Activated CD4-positive, alpha-beta T cell treated with anti-CD3 and anti-CD28 coated beads, Interleukin-2, Interleukin-6, amounts not matched to agents 100 ng/mL and 50 ng/mL, durations not matched to agents 16 hours and 8 hours (primary cell): ENCODE measurements at places on chromosomes 2 and 18.

DNA sequence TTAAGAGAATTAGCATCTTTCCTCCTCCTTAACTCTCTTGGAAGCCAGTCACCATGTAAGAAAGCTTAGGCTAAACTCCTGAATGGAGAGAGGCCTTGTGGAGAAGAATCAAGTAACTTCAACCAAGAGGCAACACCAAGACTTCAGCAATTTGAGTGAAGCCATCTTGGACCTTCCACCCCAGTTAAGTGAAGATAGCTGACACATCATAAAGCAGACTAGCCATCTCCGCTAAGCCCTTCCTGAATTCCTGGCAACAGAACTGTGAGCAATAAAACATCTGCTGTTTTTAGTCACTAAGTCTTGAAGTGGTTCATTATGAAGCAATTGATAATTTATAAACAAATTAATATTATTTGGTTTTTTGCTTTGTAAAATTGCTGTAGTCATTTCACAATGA is 1.5 kb upstream of the ZNF397 start:
- no peak for DNase-seq

GRCh38 chr2:196259507-196260481 is 88.4 kb upstream of the STK17B start:
- DNase-seq, result peak; percentile 77

DNA sequence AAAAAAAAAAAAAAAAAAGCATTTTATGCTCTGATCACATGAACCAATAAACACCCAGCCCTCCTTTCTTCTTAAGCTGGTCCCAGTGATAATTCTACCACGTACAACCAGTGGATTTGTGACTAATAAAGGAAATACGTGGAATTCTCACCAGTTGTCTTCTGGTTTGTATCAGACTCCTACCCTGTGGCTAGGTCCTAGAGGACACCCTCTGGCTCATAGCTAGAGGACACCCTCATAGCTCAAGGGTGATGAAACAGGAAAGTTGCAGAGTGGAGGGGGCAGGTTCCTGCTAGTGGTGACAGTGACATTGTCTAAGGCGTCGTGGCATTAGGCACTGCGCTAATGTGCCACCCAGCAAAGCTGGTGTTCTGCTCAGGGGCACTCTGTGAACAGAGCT is 167.8 kb downstream of the BCL11A start:
- no peak for DNase-seq

DNA sequence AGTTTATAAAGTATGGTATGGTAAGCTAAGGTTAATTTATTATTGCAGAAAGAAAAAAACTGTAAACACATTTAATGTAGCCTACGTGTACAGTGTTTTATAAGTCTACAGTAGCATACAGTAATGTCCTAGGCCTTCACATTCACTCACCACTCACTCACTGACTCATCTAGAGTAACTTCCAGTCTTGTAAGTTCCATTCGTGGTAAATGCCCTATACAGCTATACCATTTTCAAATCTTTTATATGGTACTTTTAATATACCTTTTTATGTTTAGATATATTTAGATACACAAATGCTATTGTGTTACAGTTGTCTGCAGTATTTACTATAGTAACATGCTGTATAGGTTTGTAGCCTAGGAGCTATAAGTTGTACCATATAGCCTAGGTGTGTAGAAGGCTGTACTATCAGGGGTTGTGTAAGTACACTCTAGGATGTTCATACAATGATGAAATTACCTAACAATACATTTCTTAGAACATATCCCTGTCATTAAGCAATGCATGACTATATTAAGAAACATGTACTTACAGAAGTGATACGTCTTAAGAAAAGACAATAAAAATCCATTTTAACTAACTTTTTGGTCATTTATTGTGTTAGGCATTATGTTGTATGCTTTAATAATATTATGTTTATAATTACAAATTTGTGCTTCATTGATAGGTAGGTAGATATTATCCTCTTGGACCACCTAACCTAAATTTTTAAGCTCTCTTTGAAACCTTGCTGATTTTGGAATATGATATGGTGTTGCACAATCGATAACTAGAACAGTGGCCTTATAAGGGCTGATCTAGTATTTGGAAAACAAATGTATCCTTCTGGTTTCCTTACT is 51.9 kb downstream of the VRK2 start:
- DNase-seq, result no peak

DNA sequence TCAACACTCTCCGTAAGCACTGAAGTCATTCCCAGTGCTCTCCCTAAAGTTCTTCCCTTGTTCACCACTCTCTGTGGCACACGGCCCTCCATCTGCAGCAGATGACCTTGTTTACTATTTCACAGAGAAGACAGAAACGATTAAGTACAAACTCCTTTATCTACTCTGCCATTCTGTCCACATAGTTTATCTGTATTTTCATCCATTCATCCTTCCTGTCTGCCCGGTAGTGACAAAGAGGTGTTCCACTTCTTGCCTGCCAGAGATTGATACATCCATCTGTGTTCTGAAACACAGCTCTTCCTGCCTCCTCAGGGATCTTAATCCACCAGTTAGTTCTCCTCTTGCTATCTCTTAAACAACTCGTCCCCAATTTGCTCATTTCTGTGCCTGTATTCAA is 77.9 kb upstream of the CD226 start:
- DNase-seq, result no peak

DNA sequence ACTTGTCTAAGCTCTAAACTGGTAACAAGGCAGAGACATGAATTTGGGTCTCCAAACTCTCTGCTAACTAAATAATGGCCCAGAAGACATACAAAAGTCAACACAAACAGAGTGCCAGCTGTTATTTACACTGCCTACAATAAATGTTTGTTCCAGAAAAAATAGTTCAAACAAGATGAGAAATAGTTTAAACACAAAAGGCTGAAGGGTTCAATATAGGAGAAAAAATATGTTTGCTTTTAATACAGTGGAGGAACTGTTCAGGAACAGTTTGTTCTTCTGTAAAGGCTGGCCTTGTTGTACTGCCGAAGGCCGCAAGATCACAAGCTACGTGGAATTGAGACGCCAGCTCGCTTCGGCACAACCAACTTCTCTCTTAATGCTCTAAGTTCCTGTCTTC is 74.6 kb downstream of the AFF3 start:
- no peak for DNase-seq

DNA sequence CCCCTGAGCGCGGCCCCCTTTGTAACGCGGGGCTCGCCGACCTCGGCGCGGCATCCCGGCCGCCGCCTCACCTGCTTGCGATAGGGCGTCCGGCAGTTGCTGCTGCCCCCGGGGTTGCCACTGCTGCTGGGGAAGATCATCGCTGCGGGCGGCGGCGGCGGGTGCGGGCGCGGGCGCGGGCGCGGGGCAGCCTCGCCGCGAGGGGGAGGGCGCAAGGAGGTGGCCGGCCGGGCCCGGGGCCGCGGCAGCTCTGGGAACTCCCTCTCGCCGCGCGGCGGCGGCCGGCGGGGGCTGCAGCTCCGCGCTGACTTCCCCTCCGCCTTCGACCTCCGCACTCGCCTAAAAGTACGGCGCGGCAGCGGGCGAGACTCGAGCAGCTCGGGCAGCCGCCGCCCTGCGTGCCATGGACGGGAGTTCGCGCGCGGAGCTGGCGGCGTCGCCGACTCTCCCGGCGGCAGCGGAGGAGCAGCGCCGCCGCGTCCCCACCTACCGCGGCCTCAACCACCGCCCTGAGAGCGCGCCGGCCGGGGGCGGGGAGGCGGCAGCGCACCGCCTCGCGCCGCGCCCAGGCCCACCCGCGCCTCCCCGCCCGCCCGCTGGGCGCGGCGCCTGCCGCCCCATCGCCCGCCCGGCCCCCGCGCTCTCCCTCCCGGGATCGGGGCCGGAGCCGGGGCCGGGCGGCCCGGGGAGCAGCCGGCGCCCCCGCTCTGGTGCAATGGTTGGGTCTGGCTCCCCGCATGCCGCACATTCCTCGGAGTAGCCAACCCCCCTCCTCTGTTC is 86.0 kb downstream of the RBMS1 start:
- peak; percentile 60 for DNase-seq

GRCh38 chr18:41462946-41463345 is 492.1 kb upstream of the PIK3C3 start:
- no peak for DNase-seq

- peak; percentile 89 for DNase-seq
Observed at GRCh38 chr2:143128681-143129580, at the start of gene ARHGAP15. Gene ARHGAP15, plus strand, starts transcription at chr2:143129419.

DNA sequence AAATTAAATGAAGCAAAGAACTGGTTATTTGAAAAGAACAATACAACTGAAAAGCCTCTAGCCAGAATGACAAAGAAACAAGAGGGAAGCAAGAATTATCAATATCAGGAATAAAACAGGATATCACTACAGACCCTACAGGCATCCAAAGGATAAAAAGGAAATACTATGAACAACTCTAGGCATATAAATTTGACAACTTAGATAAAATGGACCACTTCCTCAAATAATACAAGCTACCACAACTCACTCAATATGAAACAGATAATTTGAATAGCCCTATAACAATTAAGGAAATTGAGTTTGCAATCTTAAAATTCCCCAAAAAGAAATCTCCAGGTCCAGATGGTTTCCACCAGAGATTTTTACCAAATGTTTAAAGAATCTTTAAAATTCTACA is 19.8 kb downstream of the RPRD1A start:
- DNase-seq, result no peak

GRCh38 chr2:207161247-207162123 is 4.3 kb downstream of the KLF7 start:
- DNase-seq, result no peak

GRCh38 chr2:148515976-148516375 is 128.6 kb upstream of the EPC2 start:
- DNase-seq, result no peak

DNA sequence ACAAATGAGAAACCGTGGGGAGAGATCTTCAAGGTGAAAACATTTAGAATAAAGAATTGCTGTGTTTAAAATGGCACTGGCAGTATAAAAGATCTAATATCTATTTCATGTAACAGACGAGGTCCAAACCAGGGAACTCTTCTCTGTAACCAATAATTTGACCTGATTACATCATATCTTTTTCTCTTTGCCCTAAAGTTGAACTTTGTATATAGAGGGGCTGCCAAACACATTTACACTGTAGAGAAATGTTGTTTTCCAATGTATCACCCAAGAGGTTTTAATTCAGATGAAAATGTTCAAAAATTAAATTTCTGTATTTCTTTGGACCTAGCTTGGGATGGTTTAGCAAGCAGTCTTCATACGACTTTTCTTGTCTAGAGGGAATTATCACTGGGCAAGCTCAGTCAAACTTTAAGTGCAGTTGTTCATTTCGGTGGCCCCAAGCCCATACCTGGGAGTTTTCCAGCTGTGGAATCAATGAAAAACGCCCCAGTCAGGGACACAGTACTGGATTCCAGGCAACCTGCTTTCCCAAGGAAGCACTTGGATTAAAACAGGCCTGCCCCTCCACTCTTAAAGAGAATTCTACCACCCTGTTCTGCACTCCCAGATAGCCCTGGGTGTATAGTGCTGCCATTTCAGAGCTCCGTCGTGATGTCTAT is 208.5 kb upstream of the FN1 start:
- no peak for DNase-seq

DNA sequence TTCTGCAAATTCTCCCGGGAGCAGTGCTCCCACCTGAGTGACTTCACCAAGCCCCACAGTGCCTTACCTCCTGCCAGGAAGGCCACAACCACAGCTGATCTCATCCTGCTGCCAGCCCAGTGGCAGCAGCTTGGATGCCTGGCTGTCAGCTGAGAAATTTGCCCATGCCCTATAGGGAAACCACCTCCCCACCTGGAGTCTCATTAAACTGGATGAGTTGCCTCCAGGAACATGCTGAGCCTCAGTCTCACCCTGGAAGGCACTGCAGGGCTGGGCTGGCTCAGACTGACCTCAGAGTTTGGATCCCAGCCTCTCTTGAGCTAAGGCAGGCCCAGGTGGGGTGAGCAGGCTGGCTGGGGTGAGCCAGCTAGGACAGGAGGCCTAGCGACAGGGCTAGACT is 23.3 kb downstream of the REEP1 start:
- DNase-seq, result no peak

DNA sequence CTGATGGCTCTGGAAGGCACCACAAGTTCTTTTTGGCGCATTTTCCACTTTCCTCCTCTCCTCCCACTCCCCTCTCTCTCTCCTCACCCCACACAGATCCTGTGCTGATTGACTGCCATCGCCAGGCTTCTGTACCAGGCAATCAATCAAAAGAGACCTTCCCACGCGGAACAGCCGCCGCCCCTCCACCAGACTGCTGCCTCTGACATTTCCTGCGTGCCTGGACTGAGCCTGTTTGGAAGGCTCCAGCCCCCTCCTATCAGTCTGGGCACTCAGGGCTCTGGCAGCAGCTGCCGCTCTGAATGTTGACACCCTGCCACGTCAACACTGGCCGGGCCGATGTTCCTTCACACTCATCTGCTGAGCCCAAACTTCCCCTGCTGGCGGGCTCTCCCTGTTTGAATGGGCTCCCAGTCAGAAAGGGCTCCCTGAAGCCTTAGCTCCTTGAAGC is 467.7 kb downstream of the EPHA4 start:
- peak; percentile 9 for DNase-seq

DNA sequence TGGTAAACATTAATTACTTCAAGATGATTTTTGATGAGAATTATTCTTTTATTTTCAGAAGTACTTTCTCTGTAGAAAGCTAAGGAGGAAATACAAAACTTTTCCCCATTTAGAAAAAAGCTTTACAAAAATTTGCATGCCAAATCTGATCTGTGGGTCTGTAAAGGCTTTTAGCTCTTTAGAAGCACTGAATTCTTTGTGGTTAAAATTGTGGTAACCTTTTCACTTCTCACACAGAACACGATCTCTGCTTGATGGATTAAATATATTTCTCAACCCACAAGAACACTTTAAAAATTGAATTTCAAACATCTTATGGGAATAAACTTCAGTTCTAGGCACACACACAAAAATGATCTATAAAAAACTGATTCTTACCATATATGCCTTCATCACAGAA is 63.7 kb downstream of the VIL1 start:
- no peak for DNase-seq

DNA sequence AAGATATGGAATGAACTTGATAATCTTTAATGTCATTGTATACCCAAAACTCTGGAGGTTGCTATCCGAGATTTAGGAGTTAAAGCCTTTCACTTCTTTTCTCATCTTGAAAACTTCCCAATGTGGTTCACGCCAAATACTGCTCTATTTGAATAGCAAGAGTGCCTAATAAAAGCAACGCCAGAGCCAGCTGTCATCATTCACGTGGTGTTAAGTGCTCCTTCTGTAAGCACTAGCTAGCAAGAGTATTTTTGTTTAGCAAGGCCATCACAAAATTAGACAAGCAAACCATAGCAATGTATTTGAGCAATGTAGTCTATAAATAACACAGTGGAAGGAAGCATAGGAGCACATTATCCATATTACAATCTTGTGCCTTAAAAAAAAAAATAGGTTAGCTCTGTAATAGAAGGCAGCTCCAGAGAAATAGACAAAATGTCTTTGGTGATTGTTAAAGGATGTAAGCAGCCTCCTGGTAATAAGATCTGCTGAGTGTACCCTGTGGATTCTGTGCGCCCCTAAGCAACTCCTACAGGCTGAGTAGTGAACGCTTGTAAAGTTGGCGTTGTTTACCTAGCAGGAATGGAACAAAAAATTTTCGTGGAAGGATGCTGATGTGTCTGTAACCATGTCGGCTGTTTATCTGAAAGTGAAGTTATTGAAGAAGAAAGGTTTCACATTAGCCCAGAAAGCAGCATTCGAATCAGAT is 518.0 kb downstream of the CNTNAP5 start:
- DNase-seq, result no peak
